Left ventricle myocardium inferior (tissue), 1 donor: ENCODE measurements at places on chromosomes 2 and 18.

GRCh38 chr18:68983126-68983525 is 185.2 kb downstream of the CCDC102B start:
- DNase-seq, result no peak

DNA sequence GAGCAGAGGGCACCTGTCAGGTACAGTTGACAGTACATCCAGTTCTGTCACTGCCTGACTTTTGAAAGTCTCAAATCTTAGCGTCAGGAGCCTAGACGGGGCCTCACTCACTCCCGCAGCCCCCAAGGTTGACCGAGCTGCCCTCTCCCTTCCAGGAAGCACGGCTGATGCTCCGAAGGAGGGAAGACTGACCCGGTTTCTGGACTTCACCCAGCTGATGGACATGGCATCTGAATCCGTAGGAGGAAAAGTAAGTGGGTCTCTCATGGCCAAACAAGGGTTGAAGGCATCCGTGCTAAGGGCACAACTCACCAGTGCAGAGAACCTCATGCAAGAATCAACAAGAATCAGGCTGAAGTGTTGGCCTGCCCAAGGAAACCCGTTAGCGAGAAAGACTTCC is 12.9 kb downstream of the ALLC start:
- DNase-seq, result no peak

- no peak for DNase-seq
Observed at GRCh38 chr2:65576278-65576677, 143.9 kb upstream of the SPRED2 start.

DNA sequence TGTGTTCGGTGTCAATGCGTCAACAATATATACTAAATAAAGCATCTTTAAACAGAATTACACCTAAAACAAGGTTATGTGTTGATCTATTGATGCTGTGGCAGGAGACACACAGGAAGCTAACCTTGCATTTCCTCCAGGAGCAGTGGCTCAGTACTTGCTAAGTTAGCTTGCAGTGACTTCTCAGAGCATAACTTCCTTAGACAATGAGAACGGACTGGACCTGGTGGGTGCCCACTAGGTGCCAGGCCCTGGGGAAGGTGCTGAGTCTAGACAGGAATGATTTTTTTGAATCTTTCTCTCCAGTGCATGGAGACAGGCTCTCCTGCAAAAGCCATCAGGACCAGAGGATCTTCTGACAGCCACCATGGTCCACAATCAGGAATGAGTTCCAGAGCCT is 73.8 kb upstream of the MGAT4A start:
- DNase-seq, result no peak

DNA sequence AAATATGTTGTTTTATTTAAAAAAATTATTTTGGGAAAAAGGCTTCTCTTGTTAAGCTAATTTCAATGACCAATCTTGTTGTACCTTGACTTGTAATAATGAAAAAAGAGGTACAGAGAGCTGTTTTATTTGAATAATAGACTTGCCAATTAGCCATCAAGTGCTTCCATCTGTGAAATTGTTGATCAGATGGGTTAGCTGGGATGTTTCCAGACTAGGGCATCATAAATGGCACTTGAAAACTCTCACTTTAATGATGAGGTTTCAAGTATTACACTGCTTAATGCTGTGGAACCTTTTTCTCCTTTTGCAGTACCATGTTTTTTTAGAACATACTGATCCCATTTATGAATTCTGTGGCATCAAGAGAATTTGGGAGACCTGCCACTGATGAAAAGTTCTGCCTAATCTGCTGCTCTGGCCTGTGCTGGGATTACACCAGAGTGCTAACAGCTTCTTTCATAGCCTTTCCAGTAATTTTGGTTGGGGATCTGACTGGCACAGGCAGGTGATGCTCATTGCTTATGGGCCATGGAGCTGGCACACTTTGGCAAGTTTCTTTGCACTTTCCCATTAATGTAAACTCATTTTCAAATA is 24.2 kb downstream of the PSMD14 start:
- no peak for DNase-seq
